ENCODE measurements at places on chromosomes 12 and 14.

GRCh38 chr12:58919231-58920101 lies 838 bp downstream of the LRIG3 start:
- DNase-seq: no peak

GRCh38 chr12:110688446-110689280 lies at the start of gene HVCN1:
HVCN1 (minus strand) TSS chr12:110689115; CDS start chr12:110683245, 5,870 bp downstream.
- no peak for DNase-seq

DNA sequence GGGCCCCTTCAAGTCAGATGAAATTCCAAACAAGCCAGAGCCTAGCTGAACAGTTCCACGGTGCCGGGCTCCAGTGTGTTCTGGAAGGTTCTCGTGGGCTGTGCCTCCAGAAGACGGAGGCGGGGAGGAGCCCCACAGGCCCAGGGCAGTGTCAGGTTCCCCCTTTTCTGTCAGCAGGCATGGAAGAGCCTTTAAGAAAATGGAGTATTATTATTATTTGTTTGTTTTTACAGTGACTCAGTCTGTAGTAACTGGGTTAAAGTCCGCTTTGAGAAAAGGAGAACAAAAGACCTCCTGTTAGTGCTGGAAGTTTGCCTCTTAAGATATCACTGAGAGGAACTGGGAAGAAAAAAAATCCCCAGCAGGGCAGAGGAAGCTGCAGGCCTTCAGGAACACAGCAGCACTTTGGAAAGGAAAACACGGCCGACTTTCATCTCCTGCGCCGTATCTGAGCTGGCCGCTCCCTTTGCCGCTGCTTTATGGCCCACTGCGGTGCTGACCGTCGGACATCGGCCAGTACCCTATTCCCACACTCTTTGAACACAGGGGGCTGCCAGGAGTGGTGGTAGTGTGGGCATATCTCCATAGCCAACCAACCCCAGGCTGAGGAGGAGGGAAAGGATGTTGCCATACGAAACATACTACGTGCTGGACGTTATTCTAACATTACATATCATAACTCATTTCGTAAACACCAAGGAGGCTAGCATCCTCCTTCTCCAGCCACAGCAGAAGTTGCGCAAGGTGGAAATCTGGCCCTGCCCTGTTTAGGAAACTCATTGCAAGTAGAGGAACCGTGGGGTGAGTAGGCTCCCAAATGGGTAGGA lies 194.0 kb downstream of the ZFP36L1 start:
- no peak for DNase-seq

GRCh38 chr12:53014709-53015108 lies 8.5 kb downstream of the EIF4B start:
- DNase-seq: no peak

DNA sequence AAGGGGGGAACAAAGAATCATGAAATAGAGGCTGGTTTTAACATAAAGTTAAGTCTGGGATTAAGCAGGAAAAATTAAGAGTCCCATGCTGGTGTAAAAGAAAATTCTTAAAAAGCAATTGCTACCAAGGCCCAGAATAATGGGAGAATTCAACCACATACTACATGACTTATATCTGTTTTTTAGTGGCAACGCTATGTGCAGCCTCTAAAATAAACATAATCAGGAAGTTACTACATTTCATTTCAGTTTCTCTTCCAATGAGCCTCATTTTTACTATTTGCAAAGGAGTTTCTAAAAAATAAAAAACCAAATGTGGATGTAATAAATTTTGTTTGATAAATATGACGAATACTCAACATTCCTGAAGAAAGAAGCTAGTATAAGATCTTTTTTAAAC lies 58.1 kb downstream of the CPNE8 start:
- no peak for DNase-seq

- no peak for DNase-seq
These were observed 10.1 kb downstream of the PCNX4 start for GRCh38 chr14:60101786-60102185.

DNA sequence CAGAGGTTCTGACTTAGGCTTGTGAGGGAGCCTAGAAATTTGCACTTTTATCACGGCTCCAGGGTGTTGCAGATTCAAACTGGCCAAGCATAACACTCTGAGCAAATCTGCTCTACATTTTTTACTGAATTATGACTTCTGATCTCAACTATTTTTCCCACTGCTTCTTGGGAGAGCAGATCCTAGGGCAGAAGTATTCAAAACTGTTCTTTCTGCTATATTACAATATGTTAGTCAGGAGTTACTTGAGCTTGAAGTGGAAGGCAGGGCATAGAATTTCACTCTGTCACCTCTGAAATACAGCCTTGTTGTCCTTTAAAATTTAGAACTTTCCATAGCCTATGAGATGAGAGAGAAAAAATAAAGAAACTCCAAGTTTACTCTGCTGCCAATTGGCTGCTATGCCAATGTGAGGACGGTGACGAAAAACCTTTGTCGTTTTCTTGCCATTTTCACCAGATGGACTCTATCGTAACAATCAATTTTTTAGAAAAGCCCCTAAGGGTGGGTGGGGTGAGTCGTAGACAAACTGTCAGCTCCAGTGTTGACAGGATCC lies 16.4 kb upstream of the KERA start:
- DNase-seq: no peak

- no peak for DNase-seq
These were observed 120.9 kb downstream of the SLC38A6 start for GRCh38 chr14:61101803-61102548.

- DNase-seq: no peak
These were observed 203.4 kb upstream of the FOXN3 start for GRCh38 chr14:89620436-89620835.

DNA sequence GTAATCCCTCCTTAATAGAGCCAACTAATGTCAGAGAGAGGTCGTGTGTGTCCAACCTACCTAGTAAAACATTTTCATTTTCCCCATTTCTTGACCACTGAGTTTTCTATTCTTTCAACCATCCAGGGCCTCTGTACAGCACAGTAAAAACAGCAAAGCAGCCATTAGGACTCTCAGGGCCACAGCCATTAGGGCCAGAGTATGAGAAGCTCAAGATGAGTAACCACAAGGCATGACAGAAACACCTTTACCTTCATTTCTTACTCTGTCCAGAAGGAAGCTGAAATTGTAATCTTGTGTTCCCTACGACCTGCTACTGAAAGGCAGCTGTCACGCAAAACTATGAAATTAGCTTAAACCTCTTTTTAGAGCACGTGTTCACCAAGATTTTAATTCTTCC lies 2.3 kb downstream of the SPPL3 start:
- DNase-seq: no peak

GRCh38 chr12:57640175-57641042 lies 7.4 kb upstream of the B4GALNT1 start:
- no peak for DNase-seq

DNA sequence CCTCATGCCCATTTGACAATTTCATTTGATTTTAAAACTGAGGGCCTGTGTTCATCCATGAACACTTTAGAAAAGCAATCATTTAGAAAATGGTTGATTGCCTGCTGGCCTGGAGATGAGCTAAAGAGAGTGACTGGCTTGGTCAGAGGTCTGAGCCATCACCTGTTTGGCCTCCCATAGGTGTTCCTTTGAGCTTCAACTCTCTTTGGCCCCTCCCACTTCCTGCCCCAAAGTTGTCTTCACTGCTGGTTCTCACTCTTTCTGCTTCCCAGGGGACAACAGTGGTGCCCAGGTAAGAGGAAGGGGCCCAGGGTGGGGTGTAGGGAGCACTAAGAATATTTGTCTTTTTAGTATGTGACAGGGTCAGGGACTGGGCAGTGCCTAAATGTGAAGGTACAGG lies 4.9 kb upstream of the TCP11L2 start:
- DNase-seq: no peak

GRCh38 chr12:122721057-122721545 lies 4.5 kb upstream of the HCAR3 start:
- no peak for DNase-seq

DNA sequence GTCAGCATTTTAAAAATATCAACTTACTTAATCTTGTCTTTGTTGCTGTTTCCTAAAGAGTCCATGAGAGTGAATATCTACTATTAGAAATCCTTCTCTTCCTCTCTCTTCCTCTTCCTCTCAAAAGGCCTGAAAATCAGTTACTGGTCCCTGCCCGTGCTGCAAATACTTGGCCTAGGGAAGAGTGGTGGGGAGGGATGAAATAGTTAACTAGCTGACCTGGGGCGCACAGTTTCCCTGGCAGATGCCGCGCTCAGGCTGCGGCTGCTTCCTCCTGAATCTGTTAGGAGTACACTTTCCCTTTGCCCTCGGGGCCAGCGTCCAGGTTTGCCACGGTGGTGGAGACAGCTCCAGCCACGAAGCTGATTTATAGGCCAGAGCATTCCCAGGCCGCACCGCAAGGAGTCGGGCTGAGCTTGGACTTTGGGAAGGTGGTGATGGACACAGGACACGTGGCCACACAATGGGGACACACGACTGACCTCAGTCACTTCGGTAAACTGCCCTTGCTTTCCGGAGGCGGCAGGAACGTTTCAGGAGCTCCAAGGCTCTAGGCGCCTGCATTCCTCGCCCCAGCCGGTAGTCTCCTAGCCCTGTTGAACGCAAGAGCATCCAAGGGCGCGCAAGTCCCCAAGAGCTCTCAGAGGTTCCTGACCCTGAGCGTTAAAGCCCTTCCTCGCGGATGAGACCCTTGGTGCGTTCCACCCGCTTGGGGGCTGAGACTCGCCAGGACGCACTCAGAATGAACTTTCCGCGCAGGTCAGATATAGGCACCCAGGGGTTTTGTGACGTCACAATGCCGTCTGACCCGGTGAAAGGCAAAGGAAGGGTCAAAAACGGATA lies 7.1 kb upstream of the ASCL1 start:
- DNase-seq: no peak

DNA sequence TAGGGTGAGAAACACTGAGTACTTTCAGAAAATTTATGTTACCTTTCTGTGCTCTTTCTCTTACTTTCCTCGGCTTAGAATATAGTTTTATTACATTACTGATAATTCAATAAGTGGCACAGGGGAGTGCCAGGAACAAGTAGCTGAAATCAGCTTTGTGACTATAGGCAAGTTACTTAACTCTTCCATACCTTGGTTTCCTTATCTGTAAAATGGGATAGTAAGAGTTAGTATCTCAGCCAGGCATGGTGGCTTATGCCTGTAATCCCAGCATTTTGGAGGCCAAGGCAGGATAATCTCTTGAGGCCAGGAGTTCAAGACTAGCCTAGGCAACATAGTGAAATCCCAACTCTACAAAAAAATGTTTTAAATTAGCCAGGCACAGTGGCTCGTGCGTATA lies 15.4 kb downstream of the BBOF1 start:
- no peak for DNase-seq

GRCh38 chr14:51871846-51872245 lies 11.4 kb downstream of the GNG2 start:
- no peak for DNase-seq

- DNase-seq: no peak
These were observed 49.6 kb downstream of the TBK1 start for GRCh38 chr12:64501486-64501885.

GRCh38 chr12:8590842-8591545 lies 21.7 kb downstream of the AICDA start:
- DNase-seq: no peak

GRCh38 chr14:23610090-23610814 lies 25.9 kb upstream of the DHRS2 start:
- no peak for DNase-seq

DNA sequence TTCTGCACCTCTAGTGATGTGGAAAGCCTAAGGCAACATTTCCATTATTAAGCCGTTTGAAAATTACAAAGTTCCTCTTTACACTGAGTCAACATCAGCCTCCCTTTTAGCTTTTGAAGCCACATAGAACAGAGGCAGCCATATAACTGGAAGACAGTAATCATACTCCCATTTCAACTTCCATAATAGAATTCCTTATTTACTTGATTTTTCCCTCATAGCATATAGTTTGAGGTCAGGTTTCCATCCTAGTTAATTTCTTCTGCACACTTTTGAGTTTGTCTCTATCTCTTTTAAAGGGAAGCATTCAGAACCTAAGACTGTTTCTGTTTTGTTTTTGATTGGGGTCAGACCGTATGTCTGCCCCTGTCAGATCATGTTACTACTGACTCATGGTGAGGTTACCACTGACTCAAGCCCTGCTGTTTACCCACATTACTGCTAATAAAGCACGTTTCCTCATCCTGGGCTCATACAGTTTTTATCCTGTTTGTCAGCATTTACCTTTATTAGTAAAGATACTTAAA lies 161.0 kb downstream of the SLC38A4 start:
- no peak for DNase-seq

- DNase-seq: no peak
These were observed 462.0 kb upstream of the SYT1 start for GRCh38 chr12:78402366-78403134.

GRCh38 chr14:77325746-77326094 lies 4.9 kb downstream of the GSTZ1 start:
- no peak for DNase-seq

GRCh38 chr14:36866867-36867266 lies 205.2 kb downstream of the PAX9 start:
- no peak for DNase-seq

GRCh38 chr12:56449622-56449984 lies 377 bp upstream of the TIMELESS start:
- no peak for DNase-seq

DNA sequence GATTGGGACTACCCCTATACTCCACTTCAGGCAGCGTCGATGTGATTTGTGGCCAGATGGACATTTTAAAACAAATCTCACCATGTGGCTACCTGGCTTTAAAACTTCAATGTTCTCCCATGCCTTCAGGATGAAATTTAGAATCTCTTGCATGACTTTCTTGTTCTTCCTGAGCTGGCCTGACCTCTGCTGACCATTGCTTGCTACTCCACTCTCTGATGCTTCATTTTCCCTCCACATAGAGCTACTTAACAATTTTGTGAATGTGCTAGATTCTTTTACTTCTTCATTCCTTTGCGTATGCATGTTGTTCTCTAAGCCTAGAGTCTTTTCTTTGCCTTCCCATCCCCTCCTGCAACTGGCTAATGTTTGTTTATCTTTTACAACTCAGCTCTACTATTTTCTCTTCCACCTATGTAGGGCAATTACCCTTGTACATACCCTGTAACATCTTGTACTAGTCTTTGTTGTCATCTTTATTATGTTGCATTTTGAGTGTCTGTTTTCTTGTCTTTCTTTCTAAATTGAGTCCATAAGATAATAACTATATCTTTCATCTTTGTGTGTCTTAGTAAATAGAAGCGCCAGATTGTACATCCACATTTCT lies 41.2 kb downstream of the YLPM1 start:
- DNase-seq: no peak

- DNase-seq: no peak
These were observed 37.7 kb downstream of the LRRC74A start for GRCh38 chr14:76863724-76864407.
